ENCODE measurements at places on chromosomes 12 and 14. TPM values are rescaled to one million over a fixed set of nuclear protein-coding genes. Genes with fewer than 3 reads are reported as not detected.

DNA sequence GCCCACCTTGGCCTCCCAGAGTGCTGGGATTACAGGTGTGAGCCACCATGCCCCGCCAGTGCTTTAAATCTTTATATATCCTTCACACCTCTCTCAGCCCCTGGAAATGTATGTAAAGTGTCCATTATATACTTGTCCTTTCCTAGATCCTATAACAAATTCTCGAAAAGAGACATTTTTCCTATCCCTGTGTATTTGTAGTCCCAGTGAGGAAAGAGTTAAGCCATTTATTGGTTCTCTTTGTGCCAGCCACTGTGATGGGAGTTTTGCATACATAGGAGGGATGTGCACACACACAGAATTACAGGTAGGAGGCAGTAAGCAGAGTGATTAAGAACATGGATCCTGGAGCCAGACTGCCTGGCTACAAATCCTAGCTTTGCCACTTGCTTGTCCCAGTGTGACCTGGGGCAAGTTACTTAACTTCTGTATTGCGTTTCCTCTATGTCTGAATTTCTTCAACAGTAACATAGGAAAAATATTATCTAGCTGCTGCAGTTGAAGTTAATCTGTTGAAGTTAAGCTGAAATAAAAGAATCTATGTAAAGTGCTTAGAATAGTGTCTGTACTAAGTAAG is 2.1 kb upstream of the RABGGTA start:
- no peak for DNase-seq

GRCh38 chr14:87864356-87865270 is 128.4 kb downstream of the GALC start:
- DNase-seq, result no peak

DNA sequence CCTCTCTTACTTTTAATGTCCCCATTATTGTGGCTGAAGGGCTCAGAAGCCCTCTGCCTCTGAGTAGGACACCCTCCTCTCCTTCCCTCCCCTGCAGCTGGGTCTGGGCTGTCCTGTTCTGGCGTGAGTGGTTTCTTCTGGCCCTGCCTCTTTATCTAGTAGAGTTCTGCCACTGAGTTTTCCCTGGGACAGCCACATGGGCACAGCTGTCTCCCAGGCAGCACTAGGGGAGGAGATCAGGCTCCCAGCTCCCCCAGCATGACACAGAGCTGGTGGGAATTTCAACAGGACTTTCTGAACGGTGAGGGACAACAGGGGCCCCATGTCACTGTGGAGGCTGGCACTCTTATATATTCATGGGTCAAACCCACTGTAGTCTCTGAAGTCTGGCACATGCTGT is 21.4 kb downstream of the TMEM132C start:
- DNase-seq, result no peak

DNA sequence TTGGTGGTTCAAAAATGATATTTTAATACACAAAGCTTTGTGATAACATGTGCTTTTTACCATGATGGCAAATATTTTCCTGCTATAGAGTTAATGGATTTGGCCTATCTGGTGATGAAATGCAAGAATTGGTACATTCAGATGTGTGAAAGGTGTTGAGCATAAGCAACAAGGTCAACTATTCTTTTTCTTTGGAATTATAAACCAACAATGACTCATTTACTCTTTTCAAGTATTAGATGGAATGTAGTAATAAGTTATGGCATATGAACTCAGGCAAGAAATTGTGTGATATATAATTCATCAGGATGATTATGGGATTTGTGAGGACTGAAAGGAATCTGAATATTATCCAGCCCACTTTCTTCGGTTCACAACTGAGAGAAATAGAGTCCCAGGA is 471.4 kb downstream of the ETNK1 start:
- DNase-seq, result no peak

DNA sequence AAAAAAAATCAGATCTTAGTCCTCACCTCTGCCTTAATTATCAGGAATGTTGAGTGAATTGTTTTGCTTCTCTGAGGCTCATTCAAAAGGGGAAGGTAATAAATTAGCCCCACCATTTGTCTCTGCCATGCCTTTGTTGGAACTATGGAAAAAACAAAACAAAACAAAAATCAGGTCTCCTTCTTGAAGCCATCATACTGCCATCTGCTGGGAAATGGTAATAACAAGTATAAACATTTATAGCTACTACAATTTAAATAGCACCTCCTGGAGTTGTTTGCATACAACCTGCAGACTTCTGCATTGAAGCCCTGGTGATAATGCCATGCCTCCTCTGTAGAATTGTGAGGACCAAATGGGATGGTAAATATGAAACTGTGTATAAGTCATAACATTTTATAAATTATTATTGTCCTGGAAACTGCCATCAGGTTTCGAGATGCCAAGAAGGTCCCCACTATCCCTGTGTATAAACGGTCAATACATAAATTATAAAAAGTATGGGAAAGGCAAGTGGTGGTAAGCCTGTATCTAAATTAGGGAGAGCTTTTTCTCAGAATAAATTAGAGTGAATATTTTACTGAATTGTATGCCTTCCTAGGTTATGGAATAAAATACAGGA is 87.2 kb upstream of the FGD4 start:
- DNase-seq, result no peak

GDF11 gene
- 31.2 TPM for total RNA-seq

DNA sequence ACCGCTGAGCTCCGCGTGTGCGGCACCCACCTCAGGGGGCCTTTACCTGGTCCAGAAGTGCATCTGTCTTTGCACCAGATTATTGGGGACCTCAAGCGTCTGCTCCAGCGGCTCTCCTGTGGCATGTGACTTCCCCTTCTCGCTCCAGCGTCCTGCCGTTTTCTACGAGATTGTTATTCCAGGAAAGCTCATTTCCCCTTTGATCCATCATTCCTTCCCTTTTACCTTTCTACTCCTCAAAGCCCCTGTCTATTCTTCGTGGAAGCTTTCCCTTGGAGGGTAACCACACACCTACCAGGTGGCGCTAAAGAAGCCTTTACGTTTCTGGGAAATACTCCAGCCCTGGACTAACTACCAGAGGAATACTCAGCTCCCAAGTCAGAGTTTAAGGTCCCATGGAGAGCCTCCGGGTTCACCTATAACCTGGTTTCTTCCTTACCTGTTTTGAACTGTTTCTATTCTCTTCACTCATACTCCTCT is 1.5 kb downstream of the FKBP4 start:
- DNase-seq, result no peak

All from H9 (cell line).